ENCODE measurements at places on chromosomes 7 and 10.

DNA sequence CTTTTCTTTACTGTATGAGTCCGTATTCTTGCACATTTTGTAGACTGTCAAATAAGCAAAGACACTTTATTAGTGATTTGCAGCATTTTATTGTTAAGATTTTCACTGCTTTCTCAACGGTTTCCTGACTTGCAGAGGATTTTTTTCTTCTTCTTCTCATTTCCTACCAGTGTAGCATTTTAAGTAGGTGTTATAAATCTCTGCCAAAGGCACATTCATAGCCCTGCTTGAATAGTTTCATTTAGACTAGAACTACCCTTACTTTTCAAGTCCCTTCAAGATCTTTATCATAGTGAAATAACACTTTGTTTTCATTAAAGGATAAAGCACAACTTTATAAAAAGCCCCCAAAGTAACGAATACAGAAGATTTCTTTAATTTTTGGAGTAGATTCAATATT is 271.4 kb downstream of the TSPAN12 start:
- no peak for DNase-seq

GRCh38 chr10:50469288-50469687 is 154.5 kb downstream of the SGMS1 start:
- DNase-seq, result no peak

GRCh38 chr10:44253769-44254462 is 131.0 kb downstream of the CXCL12 start:
- DNase-seq, result no peak

- no peak for DNase-seq
Observed at GRCh38 chr7:22725585-22725984, 1.4 kb upstream of the IL6 start.

- no peak for DNase-seq
Observed at GRCh38 chr10:62225362-62225761, 43.3 kb downstream of the RTKN2 start.

GRCh38 chr10:49791100-49791499 is 29.0 kb upstream of the OGDHL start:
- DNase-seq, result no peak

GRCh38 chr10:117743509-117743908 is 201.0 kb downstream of the EMX2 start:
- DNase-seq, result no peak

DNA sequence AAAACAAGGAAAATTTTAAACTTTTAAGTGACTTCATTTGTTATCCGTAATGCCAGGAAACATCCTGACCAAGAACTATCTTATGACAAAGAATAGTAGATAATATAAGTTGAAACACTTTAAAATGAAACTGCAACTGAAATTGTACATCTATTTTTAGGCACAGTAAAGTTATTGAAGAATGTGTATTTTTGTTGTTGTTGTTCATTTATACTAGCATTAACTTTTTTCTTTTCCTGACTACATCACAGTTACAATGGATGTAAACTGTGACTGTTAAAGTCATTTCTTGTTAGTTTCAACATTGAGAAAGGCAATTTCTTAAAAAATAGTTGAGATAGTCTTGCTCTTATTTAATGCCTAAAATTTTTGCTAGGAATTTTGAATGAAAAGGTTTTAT is 2.6 kb downstream of the CPED1 start:
- no peak for DNase-seq

- no peak for DNase-seq
Observed at GRCh38 chr7:96452146-96452545, 130.2 kb upstream of the SLC25A13 start.

- DNase-seq, result no peak
Observed at GRCh38 chr7:120991581-120991980, 3.1 kb downstream of the CPED1 start.

- no peak for DNase-seq
Observed at GRCh38 chr7:30069096-30069867, 41.1 kb downstream of the PLEKHA8 start.

DNA sequence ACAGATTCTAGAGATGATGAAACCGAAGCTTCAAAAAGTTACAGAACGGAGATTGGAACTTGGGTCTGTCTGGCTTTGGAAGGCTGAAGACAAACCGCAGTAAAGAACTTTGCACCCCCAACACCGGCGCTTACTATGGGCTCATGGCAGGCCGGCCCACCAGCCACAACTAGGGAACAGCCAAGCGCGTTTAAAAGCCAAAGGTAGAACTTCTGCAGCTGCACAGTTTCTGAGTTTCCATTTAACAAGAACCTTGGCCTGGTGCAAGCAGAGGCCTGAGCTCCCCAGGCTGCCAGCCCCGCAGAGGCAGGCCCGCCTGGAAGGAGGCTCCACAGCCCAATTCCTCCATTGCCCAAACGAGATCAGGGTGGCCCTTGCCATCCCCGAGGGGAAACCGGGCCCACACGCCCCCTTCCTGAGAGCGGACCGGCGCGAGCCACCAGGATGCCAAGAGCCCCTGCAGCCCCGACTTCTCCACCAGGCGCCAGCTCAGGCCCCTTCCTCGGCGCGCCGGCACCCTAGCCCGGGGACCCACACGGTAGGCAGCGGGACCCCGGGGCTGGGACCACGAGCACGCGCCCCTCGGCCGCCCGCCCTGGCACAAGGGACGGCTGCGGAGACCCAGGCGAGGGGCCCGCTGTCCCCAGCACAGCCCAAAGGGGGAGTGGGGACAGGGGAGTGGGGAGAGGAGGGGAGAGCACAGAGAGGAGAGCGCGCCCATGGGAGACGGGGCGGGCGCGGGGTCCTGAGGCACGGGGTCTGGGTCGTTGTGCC is 566 bp downstream of the MAD1L1 start:
- DNase-seq, result peak; percentile 29

DNA sequence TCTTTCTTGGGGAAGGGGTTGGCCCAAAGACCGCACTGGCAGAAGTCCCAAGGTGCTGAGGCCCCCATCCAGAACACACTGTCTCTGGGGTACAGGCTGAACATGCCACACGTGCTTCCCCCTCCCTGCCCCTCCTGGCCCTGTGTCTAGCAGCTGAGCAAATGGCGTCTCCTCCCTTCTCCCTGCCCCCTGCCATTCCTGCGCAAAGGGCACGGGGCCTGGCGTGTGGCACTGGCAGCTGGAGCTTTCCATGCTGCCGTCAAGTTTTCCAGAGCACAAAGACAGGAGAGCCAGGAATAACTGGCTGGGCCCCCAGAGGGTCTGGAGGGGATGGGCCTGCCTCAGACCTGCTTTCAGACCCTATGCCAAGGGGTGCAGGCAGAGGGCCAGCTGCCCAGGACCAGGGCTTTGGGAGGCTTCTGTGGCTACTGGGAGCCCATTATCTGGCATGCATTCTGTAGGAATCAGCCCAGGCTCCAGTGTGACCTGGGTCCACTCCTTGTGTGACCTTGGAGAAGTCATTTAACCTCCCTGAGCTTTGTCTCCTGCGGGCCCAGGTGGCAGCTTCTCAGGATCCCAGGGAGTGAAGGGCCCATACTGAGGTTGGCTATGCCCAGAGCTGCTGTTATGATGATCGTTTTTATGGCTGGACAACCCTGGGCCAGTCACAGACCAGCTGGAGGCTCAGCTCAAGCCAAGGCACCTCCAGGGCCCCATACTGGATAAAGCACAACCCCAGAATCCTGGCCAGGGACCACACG is 710 bp upstream of the LDB3 start:
- no peak for DNase-seq

GRCh38 chr7:5694221-5694754 is 87.2 kb downstream of the RNF216 start:
- DNase-seq, result no peak

- DNase-seq, result peak; percentile 32
Observed at GRCh38 chr10:70494966-70495365, 16.4 kb downstream of the PALD1 start.

GRCh38 chr10:42578019-42578418 is 60.4 kb downstream of the ZNF33B start:
- no peak for DNase-seq

DNA sequence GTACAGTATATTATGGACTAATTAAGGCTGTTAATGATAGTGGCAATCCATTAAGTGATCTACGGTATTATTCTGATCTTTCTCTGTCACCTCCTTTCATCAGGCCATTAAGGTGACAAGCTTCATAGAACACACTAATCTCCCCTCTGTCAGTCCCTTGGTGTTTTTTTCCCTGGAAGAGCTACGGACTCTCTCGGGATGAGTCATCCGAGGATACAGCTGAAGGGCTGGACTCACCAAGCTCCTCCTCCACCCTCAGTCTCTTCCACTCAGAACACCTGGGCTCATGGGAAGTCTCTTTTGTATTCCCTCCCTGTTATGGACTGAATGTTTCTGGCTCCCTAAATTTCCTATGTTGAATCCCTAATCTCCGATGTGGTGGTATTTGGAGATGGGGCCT is 69.8 kb upstream of the PLXNA4 start:
- DNase-seq, result no peak

DNA sequence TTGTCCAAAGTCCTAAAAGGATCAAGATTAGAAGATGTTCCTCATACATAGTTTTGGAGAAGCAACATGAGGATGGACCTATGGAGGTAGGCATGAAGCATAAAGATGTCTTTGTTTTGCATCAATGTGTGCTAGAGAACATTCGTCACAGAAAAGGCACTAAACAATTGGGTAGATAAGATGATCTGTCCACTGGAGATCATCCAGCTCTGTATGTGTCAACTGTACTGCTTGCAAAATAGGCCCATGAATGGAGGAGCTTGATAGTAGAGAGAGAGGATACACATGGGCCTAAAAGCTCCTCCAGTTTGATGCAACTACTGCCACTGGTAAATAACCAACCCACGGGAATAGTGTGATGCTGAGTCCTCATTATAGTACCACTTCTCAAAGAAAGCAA is 286.4 kb upstream of the HGF start:
- no peak for DNase-seq

GRCh38 chr10:62015994-62016393 is 114.5 kb downstream of the ARID5B start:
- no peak for DNase-seq

- DNase-seq, result no peak
Observed at GRCh38 chr7:100079024-100079560, 2.4 kb downstream of the ZNF3 start.

DNA sequence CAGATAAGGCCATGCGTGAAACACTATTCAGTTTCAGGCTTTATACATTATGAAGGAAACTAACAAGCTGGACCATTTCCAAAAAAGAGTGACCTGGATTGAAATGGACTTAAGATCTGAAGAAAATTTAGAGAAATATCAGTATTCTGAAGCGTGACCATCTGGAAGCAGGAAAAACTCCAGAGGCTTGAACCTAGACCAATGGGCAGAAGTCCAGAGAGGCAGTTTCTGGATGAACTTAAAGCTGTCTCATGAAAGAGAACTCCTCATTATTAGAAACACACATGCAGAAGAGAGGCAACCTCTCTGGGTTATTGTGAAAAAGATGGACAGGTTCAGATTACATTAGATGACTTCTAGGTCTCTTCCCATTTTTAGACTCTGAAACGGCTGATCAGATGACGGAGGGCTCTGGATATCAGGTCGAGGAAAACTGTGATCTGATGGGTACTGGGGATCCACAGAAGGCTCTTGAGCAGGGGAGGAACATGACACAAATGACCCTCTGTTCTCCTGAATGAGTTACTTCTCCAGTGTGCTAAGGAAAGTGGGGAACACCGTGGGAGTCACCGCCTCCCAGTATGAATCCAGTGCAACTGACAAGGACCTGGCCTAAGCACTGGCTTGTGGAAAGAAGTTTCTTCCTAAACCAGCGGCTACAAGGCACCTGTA is 116.5 kb downstream of the SPDYE5 start:
- no peak for DNase-seq

DNA sequence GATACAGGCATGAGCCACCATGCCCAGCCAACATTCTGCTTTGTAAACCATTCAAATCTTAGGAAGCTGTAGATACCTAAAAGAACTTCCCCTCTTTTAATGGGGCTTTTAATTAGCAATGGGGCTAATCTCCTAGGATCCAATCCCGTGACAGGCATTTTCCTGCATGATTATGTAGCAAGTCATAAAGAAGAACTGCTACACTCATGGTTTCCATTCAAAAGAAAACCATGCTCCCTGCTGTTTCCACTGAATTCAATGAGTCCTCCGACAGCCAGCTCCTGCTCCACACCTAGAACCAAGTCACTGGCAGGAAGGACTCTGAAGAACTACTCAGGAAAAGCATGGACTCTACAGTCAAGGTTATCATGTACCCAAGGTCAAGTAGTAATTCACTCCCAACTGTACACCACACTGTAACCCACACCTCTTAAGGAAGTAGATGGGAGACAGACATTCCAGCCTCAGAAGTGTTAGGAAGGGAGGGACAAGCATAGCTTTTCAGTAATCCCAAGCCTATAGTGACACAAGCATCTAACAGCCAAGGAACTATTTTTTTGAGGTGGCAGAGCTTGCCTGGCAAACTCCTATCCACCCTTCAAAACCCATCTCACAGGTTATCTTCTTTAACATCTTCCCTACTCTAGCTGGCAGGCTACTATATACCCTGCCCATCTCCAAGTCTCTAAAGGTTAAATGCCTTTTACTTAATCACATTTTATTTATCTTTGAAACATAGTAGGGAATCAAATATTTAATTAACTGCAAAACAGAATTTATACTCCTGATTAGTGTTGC is 47.5 kb downstream of the CTBP2 start:
- no peak for DNase-seq

DNA sequence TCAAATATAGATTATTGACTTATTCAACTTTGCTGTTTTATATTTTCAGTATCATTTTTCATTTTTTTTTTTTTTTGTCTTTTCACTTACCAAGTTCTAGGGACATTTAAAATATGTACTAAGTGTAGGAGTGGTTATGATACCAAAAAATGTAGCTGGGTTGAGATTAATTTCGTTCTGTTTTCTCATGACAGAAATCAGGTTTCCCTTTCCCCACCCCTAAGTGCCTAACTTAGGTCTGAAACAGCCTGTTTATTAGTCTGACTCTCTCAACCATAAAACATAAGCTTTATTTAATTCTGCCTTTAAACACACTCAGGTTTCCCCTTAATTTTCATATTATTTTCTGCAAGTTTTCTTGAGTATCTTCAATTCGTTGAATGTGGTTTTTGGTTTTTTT is 22.1 kb downstream of the TMEM106B start:
- no peak for DNase-seq

- peak; percentile 48 for DNase-seq
Observed at GRCh38 chr7:129615018-129615417, 3.5 kb downstream of the NRF1 start.

- no peak for DNase-seq
Observed at GRCh38 chr10:12667052-12667451, 317.7 kb downstream of the CAMK1D start.

GRCh38 chr10:129135624-129136023 is 331.4 kb upstream of the MGMT start:
- DNase-seq, result no peak

DNA sequence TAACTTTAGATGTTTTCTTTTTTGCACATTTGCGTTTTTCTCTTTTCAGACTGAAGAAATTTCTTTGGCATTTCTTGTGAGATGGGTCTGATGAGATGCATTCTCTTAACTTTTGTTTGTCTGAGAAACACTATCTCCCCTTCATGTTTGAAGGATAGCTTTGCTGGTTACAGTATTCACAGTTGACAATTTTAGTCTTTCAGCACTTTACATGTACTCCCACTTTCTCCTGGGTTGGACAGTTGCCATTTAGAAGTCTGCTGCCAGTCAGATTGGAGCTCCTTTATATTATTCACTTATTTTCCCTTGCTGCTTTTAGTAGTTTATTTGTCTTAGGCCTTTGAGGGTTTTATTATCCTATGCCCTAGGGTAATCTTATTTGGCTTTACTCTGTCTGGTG is 67.3 kb upstream of the VOPP1 start:
- no peak for DNase-seq

- DNase-seq, result no peak
Observed at GRCh38 chr10:132972149-132972985, 30.0 kb upstream of the CFAP46 start.
